ENCODE measurements at places on chromosomes 4 and X. TPM values are rescaled to one million over a fixed set of nuclear protein-coding genes. Genes with fewer than 3 reads are reported as not detected.

The SCML2 gene
- total RNA-seq, result 1.3 TPM

DNA sequence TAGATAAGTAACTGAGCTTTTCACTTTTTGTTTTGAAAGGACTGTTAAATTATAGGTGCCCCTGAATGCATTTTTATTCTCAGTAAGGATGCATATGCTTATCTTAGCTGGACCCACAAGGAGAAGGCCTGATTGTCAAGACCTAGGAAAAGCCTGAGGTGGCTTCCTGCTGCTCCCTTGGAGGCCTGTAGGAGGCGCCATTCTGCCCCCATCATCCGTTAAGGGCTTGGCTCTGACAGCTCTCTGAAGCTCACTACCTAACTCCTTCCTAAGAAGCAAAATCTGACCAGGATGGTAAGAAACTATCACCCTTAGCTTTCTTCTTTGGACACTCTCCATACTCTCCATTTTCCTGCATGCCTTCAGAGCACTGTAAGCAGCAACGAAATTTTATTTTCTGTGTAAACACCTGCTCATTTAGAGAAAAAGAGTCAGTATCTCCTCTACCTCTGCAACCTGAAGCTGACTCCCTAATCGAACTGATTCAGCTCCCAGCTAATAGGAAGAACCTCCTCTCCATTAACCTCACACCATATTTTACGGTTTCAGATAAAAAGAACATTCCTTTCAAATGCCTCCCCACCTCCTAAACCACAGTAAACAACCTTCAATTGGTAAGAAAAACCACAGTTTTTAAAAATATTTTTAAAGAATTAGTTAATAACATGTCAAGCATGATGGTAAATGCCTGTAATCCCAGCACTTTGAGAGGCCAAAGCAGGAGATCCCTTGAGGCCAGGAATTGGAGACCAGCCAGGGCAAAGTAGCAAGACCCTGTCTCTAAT lies 73.4 kb upstream of the EDNRA start:
- DNase-seq, result no peak

DNA sequence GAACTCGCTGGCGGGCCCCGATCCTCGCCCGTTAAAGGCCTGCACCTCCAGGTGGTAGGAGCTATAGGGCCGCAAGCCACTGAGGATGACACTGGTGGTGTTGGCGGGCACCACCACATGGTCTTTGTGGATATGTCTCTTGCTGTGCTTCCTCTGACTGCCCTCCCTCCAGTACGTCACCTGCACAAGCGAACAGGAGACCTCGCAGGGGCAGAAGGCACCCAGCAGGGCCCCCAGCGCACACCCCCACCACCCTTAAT lies 20.7 kb downstream of the L1CAM start:
- no peak for DNase-seq

DNA sequence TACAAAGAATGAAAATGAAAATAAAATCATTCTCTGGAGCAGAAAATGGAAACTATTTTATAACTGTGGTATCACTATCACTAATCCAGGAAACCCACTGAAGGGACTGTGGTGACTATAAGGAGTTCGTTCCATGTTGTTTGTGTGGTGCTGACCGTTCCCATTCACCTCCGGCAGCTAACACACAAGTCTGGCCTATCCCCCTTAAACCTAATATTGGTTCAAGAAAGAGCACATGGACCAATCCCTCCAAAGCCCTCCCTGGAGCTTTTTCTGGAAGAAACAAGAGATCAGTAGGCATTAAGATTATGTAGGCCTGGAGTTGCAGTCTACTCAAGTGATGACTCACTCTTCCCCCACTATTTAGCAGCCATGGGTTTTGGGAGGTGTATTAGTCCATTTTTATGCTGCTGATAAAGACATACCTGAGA lies 25.9 kb upstream of the FAM241A start:
- DNase-seq, result no peak

DNA sequence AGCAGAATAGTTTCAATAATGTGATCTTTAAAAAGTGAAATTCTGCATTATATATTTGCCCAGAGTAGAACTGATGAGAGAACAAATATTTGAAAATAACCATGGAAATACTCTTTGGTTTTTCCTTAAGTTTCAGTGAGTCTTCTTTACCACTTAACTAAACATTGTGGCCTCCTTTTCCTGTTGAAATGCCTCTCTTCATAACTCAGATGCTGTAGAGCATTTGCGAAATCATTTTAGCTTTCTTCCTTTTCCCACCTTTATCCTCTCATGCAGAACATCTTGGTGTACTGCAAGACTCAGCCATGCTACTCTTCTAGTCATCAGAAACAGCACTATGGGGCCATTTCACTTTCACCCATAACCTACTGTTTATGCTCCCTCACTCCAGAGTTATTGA lies 48.2 kb downstream of the CASK start:
- DNase-seq, result no peak

- DNase-seq, result no peak
Observed at GRCh38 chrX:8846266-8846665, 45.1 kb upstream of the FAM9A start.

The TMEM154 gene
- total RNA-seq, result 99.1 TPM

DNA sequence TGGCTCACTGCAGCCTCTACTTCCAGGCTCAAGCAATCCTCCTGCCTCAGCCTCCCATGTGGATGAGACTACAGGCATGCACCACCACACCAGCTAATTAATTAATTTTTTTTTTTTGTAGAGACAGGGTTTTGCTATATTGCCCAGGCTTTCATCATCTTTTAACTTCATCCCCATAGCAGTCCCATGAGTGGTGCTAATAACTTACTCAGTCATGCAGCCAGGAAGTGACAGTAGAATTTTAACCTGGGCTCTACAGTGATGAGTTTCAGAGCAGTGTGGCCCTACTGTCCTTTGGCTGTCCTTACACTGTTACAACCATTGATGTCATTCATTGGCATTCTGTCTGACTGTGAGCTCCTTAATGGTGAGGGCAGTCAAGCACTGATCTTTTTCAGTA lies 3.9 kb upstream of the OCIAD2 start:
- DNase-seq, result no peak

All from B cell (primary cell).